ENCODE measurements at places on chromosomes 2 and 18.

GRCh38 chr2:126849486-126849885, 49.2 kb upstream of the TEX51 start:
- DNase-seq, result no peak

GRCh38 chr2:217790195-217790594, 212.6 kb downstream of the TNS1 start:
- DNase-seq, result no peak

DNA sequence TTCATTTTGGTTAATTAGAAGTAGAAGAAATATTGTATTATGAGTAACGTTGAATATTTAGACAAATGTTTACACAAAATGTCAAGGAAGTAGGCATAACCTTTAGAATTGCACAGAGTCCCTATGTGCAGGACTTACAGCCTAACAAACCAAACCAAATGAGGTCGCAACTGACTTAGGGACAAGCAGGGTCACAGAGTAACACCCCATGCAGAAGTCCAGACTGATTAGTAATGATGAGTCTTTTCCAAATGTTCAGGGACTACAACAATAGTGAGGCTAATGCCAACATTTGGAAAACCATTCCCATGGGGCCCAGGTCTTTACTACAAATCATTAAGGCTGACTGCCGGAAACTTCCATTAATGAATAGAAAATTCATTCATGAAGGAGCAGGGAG, 452.5 kb upstream of the CHAC2 start:
- no peak for DNase-seq

DNA sequence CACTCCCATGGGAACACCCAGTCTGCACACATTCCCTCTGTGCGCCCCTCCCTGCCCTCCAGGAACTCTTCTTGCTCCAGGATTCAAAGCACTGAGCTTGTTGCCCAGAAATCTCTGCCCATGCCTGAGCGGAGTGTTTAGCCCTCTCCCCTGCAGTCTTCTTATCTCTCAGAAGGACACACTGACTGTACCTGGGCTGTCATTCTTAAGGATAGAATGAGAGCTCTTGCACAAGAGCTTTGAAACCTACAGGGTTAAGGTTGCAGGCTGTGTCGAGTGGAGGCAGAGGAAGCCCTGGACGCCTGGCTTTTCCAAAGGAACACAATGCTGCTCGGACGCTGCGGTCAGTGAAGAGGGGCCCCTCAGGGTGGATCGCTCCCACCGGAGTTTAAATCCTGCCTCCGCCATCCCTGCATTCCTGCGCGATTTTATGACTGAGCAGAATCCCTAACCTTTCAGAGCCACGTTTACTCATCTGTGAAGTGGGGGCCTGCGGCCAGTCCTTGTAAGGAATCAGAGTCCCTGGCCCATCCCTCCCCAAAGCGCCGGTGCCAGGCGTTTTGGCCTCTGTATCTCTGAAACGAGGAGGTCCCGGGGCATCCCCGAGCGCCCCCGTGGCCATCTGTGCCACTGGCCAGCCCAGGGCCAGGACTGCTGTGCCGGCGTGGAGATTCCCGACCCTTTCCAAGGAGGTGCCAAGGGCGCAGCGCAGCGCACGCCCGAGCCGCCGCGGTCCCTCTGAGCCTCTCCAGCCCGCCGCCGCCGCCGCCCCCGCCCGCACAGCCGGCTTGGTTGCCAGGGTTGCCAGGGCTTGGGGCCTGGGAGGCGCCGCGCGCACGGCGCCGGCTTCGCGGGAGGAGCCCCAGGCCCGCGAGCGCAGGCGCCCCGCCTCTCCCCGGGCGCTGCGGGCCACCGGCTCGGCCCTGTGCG, 58.9 kb downstream of the FAM168B start:
- no peak for DNase-seq

GRCh38 chr2:111190816-111191540, 70.3 kb downstream of the BCL2L11 start:
- DNase-seq, result no peak

All from left renal pelvis (tissue), 4 donors.